HEK293T (cell line): ENCODE measurements at places on chromosomes 7 and 10.

GRCh38 chr10:107557916-107558315 is 393.4 kb upstream of the SORCS1 start:
- no peak for DNase-seq

GRCh38 chr7:2508327-2509215 is 11.0 kb upstream of the LFNG start:
- DNase-seq = no peak

GRCh38 chr7:90747516-90747915 is 151.4 kb downstream of the CDK14 start:
- DNase-seq = no peak

GRCh38 chr10:80397014-80397413 is 11.3 kb upstream of the PRXL2A start:
- no peak for DNase-seq

GRCh38 chr10:114262496-114262895 is 23.4 kb downstream of the VWA2 start:
- no peak for DNase-seq

- DNase-seq = no peak
Measured at GRCh38 chr7:155252444-155252887, 45.2 kb upstream of the INSIG1 start.

DNA sequence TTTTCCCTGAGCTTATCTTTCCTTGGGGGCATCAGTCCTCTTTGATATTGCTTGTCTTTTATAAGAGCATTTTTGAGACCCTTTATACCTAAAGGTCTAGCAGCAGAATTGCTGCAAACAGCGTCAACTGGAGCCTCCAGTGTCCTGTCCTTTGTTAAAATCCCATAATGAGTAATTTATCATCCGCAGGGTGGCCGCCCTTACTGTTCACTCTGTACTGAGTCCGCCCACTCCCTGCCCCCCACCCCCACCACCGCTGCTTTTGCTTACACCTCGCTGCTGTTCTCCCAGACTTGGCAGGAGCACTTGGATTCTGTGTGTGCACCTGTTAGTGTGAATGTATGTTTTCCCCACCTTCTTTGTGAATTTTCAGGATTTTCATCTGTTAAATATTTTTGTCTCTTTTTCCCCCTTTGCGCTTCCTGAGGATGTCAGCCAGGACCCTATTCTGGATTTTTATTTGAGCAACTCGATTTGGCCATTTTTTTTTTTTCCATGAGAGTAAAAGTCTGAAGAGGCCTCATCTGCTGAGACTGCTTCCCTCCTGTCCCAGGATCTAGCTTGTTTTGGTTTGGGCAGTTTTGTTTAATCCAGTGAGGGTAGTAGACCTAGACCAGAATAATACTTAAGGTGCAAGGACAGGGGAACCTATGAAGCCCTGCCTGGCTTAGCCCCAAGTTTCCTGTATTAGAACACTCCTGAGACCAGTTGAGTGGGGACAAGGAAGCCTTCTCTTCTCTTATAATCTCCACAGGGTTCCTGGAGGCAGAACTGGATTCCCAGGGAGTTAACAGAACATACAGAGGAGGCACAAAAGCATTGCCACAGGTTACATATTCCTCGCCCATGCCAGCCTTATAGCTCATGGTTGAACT is 8.2 kb downstream of the AGFG2 start:
- DNase-seq = no peak

- no peak for DNase-seq
Measured at GRCh38 chr7:71630516-71630915, 498.6 kb downstream of the GALNT17 start.

DNA sequence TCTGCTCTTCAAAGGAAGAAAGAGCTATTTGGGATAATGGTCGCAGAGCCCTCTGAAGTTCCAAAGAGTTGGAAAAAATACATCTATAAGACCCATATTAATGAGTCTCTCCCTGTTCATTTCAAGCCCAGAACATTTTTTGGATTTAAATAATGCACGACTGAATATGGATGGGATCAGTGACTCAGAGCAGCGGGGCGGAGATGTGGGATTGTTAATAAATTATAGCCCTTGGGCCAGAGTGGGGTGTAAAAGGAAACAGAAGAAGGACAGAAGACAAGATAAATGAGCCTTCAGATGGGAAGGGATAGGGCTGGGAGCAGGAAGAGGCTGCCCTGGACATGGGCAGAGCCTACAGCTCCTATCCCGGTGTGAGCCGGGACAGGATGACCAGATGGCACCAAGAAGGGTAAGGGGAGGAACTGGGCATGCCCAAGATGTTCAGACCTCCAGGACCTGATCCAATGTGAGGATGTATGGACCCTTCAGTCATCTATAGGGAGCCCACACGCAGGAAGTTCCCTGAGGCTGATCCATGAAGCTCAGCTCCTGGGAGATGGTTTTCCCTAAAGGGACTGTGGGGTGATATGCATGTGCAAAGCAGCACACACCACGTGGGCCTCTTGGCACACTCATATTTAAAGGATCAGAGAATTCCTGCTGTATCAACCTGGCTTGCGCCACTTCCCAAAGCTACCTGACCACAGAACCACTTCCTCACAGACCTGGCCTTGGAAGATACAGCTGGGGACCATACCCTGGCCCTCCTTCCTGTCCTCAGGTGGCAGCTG is 96.1 kb upstream of the PLXNA4 start:
- DNase-seq = no peak

DNA sequence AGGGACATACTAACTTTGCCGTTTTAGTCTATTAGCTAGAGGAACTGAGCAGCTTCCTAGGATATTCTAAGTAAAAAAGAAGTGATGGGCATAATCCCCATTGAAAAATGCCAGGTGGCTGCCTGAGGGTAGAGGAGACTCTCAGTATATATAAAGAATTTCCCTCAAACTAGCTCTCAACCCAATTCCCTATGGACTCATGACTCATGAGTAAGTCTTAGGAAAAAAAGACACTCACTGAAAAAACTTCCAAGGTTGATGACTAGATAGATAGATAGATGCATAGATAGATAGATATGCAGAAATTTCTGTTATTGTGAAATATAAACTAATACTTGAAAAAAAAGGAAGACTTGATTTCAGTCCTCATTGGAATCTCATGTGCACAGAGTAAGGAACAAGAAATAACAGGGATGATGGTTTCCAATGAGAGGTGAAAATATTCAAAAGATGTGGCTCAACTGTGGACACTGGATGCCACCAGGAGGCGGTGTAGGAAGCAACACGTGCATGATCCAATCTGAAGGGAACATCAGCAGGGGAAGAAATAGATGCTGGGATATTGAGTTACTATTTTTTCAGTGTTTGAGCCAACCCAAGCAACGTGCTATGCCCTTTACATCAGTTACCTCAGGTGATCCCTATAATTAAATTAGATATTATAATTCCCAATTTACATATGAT is 711.0 kb upstream of the LRRTM3 start:
- peak; percentile 6 for DNase-seq

DNA sequence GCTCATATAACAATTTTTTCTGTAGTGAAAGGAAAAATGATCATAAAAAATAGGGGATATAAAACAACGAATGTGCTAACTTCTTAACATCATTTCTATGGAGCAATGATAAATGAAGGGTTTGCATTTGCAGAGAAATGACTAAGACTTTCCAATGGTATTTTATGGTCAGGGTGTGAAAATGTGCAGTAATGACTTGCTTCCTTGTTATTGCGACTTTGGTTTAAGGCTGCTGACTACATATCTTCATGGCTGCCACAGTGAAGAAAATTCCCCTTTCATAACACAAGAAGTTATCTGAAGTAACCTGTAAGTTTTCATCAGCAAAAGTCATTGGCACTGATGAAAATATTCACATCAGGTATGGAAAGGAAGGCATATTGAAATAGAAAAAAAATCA is 166.1 kb upstream of the NRG3 start:
- DNase-seq = no peak

DNA sequence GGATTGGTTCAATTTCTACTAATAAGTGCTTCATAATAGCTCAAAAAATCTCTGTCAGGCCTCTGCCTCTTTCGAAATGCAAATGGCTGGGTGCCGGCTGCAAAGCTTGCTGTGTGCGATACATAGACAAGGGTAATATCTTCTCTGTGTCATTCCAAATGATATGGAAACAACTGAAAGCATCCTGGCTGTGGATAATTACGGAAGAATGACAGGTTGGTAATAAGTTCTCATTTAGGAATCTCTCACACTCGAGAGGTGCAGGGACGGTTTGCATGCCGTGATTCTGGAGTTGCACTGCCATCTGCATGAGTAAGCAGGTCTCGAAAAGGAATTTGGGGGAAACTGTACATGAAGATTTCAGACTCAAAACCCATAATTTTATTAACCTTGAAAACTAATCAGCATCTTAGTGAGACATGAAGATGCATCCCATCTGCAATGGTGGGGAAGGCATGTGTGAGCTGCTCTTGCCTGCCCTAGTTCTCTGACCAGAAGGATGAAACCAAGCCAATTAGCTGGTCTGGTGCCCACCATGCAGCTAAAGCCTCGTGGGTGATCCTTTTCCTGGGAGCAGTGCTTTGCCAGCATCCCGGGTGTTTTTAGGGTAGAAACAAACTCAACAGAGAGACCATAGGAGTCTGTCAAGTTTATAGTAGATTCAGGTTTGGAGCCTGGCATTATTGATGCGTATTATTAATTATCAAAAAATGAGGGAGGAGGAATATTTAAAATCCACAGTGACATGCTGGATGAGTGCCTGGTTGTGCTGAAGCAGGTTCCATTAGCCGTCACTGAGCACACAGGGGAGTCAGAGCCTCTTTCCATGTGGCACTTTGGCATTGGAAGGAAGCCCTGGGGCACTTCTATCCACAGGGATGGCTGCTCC is 503.6 kb upstream of the MGMT start:
- DNase-seq = no peak

DNA sequence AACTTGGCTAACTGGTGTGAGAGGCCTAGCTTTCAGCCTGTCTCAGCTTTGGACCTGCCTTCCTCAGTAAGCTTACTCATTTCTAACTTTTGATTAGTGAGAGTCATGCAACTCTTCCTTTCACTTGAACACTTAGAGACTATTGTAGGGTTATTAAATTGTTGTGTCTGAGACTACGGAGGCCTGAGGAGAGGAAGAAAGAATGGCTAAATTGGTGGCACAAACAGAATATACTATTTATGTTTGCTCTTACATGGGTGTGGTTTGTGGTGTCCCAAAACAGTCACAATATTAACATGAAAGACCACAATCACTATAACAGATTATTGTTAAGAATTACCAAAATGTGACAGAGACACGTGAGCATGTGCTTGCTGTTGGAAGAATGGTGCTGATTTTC is 82.1 kb downstream of the TRIM24 start:
- no peak for DNase-seq

GRCh38 chr7:115748123-115748738 is 282.3 kb downstream of the TFEC start:
- peak; percentile 13 for DNase-seq

GRCh38 chr7:107799647-107800264 is 3.3 kb downstream of the SLC26A3 start:
- DNase-seq = no peak

DNA sequence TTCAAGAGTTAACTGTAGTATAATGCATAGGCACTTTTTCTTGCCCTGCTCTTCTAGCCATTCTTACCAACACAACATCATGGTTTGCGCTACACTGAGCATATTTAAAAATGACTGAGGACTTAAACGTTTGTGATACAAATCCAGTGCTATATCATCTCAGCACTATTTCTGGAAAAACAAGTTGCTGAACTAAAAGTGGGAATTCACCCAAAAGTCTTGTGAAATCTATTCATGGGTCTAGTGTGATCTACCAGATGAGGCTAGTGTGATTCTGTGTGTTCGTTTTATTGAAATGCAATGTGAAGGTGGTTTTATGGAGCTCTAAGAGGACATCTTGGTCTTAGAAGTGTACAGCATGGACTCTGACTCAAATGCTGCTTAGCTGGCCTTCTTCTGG is 584.6 kb upstream of the POM121L12 start:
- DNase-seq = no peak

DNA sequence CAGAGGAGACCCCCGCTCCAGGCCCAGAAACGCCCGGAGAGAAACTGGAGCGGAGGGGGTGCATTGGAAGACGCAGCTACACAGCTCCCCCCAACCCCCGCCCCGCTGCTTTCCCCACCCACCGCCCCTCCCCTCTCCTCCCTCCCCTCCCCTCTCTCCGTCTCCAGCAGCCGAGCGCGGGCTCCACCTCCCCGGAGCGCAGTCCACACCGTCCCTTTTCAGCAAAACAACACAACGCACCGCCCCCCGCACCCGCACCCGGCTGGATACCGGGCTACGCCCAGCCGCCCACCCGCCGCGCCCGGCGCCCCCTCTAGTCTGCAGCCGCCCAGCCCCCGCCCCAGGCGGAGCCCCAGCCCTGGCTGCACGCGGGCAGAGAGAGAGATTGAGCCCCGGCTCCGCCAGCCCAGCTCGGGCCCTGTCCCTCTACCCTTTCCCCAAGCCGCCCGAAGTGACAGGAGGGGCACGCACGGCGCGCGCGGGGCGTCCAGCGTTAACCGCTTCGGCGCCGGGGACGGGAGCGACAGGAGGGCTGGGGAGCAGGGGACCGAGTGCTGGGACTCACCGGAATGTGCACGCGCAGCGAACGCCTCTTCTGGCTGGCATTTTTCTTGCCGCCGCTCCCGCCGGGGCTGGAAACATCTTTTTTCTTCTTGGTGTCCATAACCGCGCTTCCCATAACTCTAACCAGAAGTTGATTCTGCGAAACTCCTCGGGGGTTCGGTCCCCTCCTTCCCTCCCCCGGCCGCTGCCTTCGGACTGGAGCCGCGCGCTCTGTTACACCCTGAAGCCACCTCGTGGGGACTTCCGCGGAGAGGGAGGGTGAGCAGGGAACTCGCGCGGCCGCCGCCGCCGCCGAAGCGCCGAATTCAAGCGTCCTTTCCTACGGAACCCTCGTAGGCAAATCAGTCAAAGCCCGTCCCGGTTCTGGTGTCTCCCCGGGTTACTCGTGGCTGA is 695 bp downstream of the PRKAG2 start:
- peak; percentile 90 for DNase-seq

- DNase-seq = no peak
Measured at GRCh38 chr7:72035266-72035665, 376.9 kb downstream of the CALN1 start.

GRCh38 chr7:67698354-67698753 is 701.7 kb downstream of the TYW1 start:
- no peak for DNase-seq

GRCh38 chr7:146960773-146961391 is 844.3 kb downstream of the CNTNAP2 start:
- peak; percentile 44 for DNase-seq

DNA sequence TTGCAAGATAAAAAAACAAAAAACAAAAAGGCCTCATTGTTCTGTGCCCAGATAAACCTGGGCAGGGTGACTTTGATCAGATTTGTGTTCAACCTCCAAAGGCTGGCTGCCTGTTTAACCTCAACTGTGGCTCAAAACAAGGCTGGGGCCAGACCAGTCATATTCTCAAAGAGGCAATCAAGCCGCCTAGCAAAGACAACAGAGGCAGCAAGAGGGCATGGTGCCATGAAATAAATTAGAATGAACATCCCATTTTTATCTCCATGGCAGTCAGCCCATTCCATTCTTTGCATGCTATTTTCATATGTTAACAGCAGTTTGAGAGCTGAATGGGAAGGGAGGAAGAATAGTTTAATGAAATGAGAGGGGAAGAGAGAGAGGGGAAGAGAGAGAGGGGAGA is 1150.3 kb downstream of the TYW1 start:
- DNase-seq = no peak
